Stimulated activated naive B cell treated with anti-CD40 and anti-IgM and Interleukin-4, amounts not matched to agents 10 μg/mL and 1 μg/mL and 100 μg/mL, for 72 hours (primary cell): ENCODE measurements at places on chromosomes 7 and 10.

DNA sequence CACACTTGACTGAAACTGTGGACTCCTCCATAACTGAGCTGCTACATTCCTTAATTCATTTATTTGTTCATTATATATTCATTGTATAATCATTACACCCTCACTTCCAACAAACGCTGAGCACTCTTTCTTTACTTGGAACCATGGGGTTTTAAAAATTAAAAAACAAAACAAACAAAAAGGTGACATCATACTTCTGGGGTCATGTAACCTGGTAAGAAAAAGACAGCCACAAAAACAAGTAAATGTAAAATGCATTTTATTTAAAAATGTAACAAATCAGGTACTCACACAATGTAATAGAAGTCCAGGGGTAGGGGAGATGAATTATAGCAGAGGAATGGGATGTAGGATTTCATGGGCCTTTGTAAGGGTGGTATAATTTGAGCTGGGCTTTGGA is 25.1 kb downstream of the PLEKHS1 start:
- DNase-seq, result no peak

DNA sequence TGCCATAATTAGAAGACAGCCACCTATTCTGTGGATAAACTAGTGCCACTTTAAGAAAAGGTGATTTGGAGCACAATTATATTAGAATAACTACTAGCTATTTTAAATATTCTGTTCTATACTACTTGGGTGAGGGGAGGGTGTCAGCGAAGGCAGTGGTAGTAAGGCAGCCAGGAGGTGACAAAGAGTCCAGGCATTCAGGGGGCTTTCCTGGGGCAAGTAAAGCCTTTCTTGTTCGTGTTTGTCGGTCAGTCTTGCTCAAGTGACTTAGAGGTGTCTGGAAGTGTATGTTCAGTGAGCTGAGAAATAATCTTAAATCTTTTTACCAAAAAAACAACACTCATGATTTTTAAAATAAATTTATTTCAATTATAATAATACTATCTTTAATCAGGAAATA is 34.4 kb downstream of the ADD3 start:
- no peak for DNase-seq

GRCh38 chr7:76351372-76351771 is 7.4 kb downstream of the YWHAG start:
- DNase-seq, result no peak

GRCh38 chr7:152909683-152910544 is 150.4 kb downstream of the ACTR3B start:
- DNase-seq, result no peak

GRCh38 chr10:93059975-93060886 is at the start of gene CYP26C1:
TSS of gene CYP26C1 (plus strand) at chr10:93060798. CDS start at chr10:93061264, 466 bp downstream.
- no peak for DNase-seq

GRCh38 chr10:127618797-127619196 is 69.7 kb downstream of the NPS start:
- DNase-seq, result no peak

GRCh38 chr10:65355141-65355680 is 1570.6 kb upstream of the LRRTM3 start:
- DNase-seq, result no peak

DNA sequence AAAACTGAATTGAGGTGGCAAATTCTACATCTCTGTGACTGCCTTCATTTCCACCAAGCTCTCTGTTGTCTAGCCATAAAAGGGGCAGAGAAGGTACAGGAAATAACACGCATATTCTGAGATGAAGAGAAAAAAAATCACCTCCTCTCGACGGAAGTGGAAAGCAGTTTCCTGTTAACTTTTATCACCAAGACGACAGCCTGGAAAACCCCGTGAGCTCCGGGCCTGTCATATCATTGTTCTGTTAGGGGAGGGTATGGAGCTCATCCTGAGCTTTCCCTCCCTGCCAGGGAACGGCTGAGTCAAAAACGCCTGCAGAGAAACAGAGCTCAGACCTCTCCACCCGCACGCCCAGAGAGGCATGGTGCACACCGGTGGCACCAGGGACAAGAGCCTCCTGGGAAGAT is 200.3 kb downstream of the PRPF18 start:
- DNase-seq, result peak; percentile 62

DNA sequence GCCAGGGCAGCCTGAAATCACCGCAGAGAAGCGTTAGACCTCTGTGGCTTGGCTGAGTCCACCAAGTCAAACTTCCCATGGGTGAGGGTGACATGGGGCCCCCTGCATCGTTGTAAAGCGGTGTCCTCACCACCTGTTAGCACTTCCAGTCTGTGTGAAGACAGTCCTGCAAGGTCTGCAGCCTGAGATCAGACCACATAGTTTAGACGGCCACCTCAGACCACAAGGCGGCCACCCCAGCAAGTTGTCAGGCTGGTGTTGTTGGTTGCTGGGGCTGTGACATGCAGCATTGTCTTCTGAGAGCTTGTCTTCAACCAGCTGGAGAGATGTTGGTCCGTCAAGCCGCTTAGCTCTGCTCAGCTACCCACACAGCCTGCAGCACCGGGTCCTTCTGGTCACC is 44.1 kb upstream of the TARP start:
- no peak for DNase-seq

- DNase-seq, result no peak
Observed at GRCh38 chr7:7913504-7913903, 55.1 kb upstream of the GLCCI1 start.

DNA sequence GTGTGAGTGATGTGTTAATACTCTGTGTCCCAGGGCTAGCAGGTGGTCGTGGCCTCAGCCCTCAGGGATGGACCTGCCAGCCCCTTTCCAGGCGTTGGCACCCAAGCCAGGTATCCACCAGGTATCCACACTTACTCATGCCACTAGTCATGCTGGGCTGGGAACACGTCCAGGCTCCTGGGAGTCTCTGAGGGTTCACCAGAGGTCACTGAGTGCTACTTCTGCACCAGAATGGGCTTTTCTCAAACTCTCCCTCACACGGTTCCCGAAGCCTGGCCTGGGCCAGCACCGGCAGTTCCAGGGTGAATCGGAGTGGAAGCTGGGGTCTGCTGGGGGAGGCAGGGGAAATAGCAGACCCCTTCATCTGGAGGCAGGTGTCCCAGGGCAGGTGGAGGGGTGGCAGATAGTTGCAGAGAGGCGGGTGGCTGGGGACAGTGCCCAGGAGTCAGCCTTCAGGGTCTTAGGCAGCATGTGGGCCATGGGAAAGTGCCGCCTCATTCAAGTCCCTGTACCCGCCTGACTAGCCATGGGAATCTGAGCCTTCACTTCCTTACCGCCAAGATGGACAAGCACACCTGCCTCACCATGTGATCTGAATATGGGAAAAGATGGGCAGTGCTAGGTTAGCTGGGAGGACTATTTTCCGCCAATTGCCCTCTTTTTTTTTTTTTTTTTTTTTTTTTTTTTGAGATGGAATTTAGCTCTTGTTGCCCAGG is 95.5 kb upstream of the GTF2I start:
- no peak for DNase-seq

GRCh38 chr7:128946936-128947830 is 9.5 kb downstream of the IRF5 start:
- DNase-seq, result no peak

DNA sequence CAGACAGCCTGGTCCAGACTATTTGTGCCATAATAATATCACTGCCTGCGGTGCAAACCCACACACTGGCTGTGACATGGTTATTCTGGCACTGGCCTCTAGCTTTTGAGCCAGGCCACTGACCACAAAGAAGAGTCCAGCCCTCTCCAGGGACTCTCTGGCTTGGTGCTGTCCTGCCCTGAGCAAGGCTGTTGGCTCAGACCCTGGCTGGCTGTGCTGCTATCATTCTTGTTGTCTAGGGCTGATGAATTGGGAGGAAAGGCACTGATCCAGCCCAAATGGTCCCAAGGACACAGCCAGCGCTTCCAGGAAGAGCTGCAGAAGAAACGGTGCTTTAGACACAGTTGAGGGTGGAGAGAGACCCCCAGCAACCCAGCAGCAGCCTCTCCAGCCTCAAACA is 80.8 kb downstream of the TMEM130 start:
- DNase-seq, result no peak

GRCh38 chr10:70221030-70221429 is 12.2 kb downstream of the PPA1 start:
- no peak for DNase-seq

- DNase-seq, result no peak
Observed at GRCh38 chr7:99331002-99331401, 5.3 kb downstream of the ARPC1A start.

DNA sequence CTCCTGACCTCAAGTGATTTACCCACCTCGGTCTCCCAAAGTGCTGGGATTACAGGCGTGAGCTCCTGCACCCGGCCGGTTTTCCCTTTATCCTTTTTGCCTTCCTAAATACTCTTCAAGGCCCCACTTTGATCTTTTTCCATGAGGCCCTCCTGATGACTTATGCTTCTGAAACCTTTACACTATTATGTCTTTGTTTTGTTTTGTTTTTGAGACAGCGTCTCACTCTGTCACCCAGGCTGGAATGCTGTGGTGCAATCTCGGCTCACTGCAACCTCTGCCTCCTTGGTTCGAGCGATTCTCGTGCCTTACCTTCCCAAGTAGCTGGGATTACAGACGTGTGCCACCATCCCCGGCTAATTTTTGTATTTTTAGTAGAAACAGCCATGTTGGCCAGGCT is 3.8 kb downstream of the STMP1 start:
- no peak for DNase-seq

GRCh38 chr10:28219251-28219650 is 83.6 kb downstream of the MPP7 start:
- no peak for DNase-seq

GRCh38 chr7:35351466-35351865 is 97.6 kb upstream of the TBX20 start:
- DNase-seq, result no peak

DNA sequence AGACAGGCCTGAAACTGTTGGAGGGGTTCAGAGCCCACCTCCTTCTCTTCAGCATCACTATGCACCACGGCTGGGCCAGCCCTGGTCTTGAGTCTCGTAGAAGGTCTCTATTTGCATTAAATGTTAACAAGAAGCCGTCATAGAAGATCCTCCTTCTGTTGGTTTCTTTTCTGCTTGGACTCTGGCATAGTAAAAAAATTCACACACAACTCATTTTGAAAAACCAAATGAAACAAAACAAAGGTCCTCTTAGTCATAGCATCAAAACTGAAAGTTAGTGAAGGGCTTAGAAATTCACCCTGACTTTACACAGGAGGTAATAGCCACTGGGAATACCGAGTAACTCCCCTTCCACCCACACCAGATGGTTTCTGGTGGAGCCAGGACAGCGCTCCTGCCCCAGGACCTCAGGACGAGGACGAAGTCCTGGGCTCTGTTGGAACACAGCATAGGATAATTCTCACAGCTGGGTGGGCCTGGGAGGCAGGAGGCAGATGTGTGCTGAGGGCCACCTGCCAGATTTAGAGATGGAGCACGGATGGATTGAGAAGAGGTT is 248.4 kb upstream of the KLF6 start:
- DNase-seq, result peak; percentile 9

DNA sequence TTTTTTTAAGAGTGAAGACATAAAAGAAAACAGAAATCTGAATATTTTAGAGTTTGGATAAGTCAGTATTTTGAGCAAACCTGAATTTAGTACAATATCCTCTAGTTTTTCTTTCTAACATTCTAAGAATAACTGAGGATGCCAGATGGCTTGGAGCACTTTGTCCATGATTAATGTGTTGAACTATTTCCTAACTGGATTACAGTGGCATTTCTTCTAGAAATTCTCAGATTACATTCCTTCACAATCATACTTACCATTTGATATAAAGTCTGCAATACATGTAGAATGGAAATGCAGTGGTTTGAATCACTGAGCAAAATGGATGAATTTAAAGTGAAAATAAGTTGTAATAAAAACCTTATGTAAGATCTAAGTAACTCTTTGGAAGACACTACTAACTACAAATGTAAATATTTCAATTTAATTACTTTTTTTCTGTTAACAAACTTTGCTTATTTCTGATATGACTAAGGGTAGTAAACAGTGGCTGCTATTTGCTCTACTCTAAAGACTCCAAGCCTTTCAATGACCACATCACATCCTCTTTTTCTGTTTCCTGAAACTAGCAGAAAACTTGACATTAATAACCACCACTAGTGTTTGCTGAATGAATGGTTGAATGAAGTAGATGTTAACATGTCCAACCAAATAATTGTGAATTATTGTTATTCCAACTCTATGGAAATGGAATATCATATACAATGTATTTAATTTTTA is 102.8 kb downstream of the PRKG1 start:
- DNase-seq, result no peak

- DNase-seq, result no peak
Observed at GRCh38 chr10:33621101-33621500, 286.6 kb upstream of the NRP1 start.

DNA sequence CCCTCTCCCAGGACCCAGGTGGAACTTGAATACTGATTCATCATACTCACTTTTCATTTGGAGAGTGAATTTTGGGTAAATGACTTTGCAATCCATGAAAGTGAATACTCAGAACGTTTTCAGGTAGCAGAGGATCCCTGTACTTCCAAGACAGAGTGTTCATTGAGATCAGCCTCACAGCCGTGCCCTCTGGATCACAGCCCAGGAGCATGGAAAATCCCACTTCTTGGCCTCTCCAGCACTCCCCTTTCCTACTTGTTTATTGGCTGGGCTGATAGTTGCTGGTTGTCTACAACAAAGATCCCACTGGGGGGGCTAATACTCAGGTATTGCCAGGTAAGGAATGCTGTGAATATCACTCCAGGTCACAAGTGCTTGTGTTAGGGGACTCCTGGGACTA is 5.9 kb downstream of the GCK start:
- no peak for DNase-seq

- DNase-seq, result no peak
Observed at GRCh38 chr10:95134490-95134889, 59.5 kb upstream of the ACSM6 start.
